Suppressor macrophage treated with lipopolysaccharide for 1 hour (primary cell): ENCODE measurements at places on chromosomes 12 and 14.
A peak's percentile ranks its signal among the peaks of the same experiment; 100 is the strongest.

DNA sequence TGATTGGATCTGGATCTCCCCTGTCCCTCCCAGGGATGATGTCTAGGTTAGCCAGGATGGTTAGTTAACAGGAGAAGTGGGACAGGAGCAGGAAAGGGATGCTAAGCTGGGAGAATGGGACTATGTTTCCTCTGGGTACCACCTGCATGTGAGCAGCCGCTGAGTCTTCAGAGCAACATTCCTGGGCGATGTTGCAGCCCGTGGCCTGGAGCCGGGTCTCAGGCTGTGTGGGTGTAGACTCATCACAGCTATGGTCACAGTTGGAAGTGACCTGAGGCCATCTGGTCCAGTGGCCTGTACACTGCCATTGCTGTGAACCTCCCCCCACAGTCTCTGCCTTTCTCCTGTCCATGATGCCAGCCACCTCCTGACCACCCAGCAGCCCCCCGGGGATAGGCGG is 422.6 kb downstream of the DPF3 start:
- no peak for DNase-seq

GRCh38 chr12:53564941-53565340 is 57.7 kb upstream of the NPFF start:
- DNase-seq: no peak

GRCh38 chr14:72892103-72892878 is 1.6 kb downstream of the DPF3 start:
- DNase-seq: peak; percentile 20

DNA sequence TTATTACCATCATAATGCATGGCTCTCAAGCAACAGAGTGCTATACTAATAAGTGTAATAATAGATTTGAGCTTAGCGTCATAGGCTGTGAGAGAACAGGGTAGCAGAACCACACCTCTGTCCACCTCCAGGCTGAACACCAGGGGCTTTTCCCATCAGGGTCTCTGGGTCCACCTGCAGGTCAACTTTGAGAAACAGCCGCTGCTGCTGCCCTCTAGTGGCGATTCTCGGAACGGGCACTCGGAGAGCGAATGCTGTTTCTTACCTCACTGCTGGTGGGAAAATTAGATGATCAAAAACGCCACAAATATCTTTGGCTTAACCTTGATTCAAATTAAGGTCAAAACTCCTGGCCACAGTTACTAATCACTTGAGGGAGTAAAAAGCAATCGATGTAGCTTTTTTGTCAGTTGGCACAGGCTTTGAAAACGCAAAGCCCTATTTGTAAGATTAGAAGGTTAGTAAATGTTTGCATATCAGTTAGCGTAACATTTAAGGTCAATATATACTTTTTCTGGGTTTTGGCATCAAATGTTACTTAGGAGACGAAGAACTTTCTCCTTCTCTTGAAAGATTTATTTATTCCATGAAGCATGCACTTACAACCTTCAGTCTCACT is 127.9 kb upstream of the TMEM132D start:
- peak; percentile 66 for DNase-seq

GRCh38 chr12:59808317-59808910 is 212.6 kb downstream of the SLC16A7 start:
- DNase-seq: peak; percentile 59

- DNase-seq: no peak
Observed at GRCh38 chr12:132577191-132577920, 33.0 kb downstream of the LRCOL1 start.

- DNase-seq: peak; percentile 86
Observed at GRCh38 chr12:52415870-52416750, 10.0 kb upstream of the KRT82 start.

GRCh38 chr12:70005864-70006618 is 181.0 kb downstream of the MYRFL start:
- no peak for DNase-seq
